ENCODE measurements at places on chromosomes 7 and 10. TPM values are rescaled to one million over a fixed set of nuclear protein-coding genes. Genes with fewer than 3 reads are reported as not detected.

The AGAP6 gene
- 13.9 TPM for total RNA-seq

The CCDC172 gene
- total RNA-seq, result not detected

The KNDC1 gene
- total RNA-seq, result not detected

The CFTR gene
- not detected for total RNA-seq

- no peak for DNase-seq
Observed at GRCh38 chr7:30470771-30471170, 7.8 kb downstream of the NOD1 start.

DNA sequence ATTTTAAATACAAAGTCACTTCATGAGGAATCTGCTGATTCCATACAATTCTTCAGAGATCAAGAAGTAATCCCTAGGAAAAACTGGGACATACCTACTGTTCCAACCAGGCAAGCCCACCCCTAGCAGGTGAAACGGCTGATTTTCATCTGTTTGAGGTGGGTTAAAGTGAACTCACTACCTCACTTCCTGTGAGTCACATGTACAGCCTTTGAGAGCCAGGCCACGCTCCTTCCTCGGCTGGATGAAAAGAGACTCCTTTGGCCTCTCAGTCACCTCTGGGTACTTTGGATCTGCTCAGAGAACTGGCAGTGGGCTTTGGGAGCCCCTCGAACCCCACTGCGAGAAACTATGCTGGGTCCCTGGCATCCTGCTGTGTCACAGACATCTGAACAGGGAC, 68.2 kb downstream of the CHST15 start:
- DNase-seq, result no peak

DNA sequence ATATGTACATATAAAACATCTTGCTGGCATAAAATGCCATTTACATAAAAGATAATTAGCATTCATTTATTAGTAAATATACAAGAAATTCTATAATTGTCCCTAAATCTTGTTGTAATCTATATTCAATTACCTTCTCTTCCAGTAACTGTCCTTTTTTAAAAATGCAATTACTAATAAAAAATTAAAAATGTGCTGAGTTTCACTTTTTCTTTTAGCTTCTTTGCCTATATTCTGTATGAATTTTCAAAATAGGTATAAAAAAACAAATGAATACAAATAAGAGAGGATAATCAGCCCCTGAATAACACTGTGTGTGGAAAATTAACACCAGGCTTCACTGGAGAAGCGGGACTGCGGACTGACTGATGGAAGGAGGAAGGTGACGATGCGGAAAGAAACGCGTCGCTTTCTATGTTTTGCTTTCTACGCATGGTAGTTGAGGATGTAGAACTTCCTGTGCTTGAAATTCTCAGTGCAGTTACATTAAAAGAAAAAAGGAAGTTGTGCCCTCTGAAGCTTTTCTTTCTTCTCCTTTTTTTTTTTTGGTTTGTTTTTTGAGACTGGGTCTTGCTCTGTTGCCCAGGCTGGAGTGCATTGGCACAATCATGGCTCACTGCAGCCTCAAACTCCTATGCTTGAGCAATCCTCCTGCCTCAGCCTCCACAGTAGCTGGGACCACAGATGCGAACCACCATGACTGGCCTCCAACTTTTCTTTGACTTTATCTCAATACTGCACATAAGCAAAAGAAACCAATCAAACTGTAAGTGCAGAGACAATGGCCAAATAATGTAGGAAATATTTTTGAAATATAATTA, 7.4 kb upstream of the ZMYND11 start:
- DNase-seq, result peak; percentile 58

DNA sequence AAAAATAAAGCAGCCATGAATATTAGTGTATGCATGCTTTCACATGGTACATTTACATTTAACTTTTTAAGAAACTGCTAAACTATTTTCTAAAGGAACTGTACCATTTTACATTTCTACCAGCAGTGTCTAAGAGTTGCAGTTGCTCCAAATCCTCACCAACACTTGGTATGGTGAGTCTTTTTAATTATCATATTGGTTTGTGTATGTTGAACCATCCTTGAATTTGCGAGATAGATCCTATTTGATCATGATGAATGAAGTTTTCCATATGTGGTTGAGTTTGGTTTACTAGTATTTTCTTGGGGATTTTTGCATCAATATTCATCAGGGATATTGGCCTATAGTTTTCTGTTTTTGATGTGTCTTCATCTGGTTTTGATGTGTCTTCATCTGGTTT, 1057.2 kb downstream of the LRMDA start:
- no peak for DNase-seq

DNA sequence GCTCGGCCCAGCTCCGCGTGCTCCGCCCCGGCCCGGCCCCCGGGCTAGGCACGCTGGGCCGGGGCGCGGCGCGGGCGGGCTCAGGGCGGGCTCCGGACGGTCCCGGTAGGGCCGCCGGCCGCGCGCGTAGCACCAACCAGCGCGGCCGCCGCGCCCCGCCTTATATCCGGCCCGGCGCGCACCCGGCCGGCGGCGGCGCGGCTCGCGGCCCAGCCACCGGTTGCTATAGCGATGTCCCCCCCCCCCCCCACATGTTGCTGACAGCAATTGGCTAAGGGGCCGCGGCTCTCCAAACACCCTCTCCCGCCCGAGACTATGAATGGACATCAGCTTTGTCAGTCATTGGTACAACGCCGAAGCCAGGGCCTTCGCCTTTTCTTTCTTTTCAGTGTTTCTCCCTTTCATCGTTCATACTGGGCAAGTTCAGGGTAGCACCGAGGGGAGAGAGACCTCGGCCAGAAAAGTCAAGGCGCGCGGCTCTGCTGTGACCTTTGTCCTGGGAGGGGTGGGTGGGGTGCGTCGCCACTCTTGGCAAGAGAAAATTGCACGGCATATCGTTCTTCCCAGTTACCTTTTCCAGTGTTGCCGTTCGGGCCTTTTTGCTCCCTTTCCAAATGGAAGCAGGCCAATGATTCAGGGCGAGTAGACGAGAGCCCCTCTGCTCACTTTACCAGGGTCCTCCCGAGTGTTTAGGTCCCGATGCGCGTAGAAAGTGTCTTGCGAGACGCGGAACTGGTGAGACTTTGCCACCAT, 354.2 kb downstream of the DNAJB6 start:
- DNase-seq, result no peak

GRCh38 chr7:83677180-83677866, 28.4 kb upstream of the SEMA3E start:
- no peak for DNase-seq

- no peak for DNase-seq
Observed at GRCh38 chr7:98194672-98195457, 16.4 kb upstream of the BHLHA15 start.

DNA sequence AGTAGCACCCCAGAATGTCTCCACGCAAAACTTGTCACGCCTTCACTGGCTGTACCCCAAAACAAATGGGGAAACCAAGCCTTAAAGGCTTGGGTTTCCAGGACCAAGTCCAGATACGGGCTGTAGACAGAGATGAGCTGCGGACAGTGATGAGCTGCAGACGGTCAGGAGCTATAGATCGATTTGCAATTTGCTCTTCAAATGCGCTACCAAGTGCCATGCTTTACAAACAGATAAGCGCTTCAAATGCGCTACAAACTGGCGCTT, 658 bp upstream of the SGCE start:
- DNase-seq, result no peak

DNA sequence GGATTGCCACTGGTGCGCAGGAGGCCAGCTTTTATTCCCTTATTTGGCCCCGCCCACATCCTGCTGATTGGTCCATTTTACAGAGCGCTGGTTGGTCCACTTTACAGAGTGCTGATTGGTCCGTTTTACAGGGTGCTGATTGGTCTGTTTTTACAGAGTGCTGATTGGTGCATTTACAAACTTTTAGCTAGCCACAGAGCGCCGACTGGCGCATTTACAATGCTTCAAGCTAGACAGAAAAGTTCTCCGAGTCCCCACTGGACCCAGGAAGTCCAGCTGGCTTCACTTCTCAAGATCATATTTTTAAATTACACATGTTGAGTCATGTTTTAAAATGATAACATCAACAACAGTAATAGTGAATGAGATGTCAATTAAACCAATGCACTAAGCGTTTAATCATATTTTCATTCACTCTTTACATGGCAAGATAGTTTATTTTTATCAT, 128.3 kb downstream of the CUBN start:
- no peak for DNase-seq

DNA sequence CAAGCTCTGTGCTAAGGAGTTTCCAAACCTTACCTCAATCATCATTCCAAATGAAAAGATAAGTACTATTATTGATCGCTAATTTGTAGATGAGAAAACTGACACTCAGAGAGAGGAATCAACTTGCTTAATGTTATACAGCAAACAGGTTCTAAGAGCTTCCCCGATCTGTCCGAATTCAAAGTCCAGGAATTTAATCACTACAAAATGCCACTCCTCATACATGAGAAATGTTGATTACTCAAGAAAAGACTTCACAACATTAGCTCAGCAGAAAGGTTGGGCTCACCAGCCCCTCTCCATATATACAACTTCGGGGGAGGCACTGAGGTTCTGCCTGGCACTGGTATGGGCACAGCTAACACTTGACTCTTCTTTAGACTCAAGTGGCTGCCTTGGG, 80.7 kb downstream of the SLC16A9 start:
- no peak for DNase-seq

DNA sequence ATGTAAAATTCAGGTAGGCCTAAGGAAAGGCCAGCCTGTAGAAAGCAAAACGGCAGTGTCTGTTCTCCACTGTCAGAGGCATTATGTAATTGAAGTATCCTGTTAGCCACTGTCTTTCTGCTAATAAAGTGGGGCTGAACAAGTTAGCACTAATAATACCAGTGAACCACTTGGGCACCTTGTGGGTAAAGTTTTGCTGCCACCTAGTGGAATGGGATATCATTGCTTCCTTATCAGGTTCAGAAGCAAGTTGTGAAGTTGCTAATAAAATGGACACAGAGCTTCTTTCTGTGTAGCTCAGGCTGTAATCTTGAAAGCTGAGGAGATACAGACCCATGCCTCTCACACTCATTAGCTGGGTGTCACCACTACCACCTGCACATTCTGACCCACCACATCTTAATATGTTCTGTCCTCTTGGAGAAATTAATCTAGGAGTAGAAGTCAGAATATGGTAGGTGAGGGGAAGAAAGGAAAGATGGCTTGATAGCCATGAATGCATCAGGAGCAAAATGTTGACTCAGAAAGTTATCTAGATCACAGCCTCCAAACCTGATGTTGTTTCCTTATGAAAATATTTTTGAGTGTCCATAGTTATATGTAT, 175.1 kb downstream of the SEPTIN7 start:
- peak; percentile 84 for DNase-seq

- peak; percentile 53 for DNase-seq
Observed at GRCh38 chr10:13349463-13350274, 1.6 kb upstream of the SEPHS1 start.

All from CD4-positive, alpha-beta T cell (primary cell).